Esophagus mucosa (tissue), 1 donor: ENCODE measurements at places on chromosomes 3 and 15.

DNA sequence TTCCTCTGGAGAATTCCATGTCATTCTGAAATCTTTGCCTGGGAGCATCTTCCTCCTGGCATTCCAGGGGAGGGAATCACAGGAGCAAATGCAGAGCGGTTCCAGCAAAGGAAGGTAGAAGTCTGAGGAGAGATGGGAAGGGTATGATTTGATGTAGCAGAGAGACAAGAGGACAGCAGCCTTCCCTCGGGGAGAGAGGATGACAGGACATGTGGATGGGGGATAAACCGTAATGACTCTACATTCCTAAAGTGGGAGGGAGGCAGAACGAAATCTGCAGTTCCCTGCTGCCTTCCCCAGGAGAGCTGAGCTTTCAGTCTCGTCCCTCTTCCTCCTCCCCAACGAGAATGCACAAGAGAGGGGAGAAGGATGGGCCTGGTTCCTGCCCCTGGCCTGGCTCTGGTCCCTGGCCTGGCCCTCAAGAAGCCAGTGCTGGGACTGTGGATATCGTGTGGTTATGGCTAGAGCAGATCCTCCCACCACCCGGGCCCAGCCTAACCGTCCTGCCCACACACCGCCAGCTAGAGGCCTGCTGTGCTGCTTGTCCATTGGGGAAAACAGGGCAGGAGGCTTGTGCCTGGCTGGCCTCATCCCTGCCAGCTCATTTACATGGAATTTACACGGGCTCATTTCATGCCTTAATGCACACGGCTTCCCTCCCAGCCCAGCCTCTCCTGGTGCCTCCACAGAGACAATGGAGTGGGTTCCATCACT, 26.6 kb downstream of the SEMA7A start:
- ATAC-seq, result no peak

DNA sequence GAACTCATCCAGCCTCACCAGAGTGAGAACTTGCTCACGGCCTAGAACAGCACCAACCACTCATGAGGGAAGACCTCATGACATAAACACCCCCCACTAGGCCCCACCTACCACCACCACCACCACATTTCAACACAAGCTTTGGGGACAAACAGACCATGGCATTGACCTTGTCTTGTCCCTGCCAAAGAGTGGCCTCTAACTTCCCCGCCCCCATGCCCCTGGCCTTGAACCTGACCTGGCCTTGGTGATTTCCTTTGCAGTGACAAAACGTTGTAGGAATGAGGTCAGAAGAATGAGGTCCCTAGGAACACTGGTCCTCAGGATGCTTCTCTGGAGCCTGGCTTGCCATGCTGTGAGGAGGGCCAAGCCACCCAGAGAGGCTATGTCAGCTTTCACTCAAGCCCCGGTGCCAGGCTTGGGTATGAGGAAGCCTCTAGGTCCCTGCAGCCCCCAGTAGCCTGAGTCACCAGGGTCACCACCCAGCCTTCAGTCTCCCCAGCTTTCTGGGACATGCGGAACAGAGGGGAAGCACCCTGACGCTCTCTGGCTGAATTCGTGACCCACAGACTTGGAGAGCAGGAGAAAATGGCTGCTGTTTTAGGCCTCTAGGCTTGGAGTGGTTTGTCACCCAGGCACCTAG, 57.9 kb downstream of the TPRA1 start:
- no peak for ATAC-seq

DNA sequence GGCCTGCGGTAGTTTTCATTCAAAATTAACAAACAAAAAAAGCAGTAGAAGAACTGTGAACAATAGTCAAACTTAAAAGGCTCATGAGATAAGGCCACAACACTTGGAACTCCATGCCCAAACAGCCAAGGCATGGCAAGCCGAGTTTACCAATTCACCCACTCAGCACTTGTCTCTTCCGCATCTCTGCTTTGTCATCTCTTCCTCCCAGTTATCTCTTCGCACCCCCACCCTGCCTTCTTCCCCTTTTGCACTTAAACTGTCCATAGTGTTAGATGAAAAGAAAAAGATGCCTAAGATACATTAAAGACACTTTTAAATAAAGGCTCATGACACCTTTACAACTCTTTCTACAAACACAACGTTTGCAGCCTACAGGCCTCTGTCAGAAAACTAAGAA, 11.1 kb downstream of the TLE3 start:
- no peak for ATAC-seq

DNA sequence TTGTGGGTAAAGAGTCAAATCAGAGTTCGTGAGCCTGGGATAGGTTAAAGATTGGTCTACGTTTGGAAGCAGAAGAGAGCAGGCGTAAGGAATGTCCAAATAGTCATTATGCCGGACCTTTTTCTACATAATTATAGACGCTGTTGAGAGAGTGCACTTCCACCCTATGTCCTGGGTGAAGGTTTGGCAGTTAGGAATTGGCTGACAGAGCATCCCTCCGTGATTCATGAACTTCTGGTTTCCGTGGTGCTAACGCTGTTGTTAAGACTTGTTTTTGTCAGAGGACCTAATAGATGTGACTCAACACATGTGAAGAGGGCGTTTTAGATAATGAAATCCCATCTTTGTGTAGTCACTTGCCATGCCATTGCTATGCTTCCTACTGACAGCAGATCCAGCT, 1.1 kb downstream of the EAF1 start:
- ATAC-seq, result peak; percentile 93

DNA sequence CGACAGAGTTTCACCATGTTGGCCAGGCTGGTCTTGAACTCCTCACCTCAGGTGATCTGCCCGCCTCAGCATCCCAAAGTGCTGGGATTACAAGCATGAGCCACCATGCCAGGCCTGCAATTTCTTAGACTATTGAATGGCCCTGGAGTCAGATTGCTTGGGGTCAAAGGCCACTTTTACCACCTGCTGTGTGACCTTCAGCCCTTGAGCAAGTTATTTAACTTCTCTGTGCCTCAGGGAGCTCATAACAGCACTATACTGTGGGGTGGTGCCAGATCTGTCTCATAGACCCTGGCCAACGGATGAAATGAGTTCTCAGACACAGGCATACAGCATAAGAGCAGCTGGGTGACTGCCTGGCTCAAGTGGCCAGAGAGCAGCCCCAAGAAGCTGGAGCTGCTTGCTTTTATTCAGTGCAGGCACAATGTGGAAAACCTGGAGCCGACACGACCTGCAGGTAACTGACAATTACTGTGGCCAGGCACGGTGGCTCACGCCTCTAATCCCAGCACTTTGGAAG, 44.9 kb upstream of the FURIN start:
- ATAC-seq, result no peak

- peak; percentile 68 for ATAC-seq
Observed at GRCh38 chr3:190217081-190217480, 96.4 kb upstream of the P3H2 start.

- ATAC-seq, result peak; percentile 27
Observed at GRCh38 chr3:42117175-42118008, 26.2 kb downstream of the TRAK1 start.

DNA sequence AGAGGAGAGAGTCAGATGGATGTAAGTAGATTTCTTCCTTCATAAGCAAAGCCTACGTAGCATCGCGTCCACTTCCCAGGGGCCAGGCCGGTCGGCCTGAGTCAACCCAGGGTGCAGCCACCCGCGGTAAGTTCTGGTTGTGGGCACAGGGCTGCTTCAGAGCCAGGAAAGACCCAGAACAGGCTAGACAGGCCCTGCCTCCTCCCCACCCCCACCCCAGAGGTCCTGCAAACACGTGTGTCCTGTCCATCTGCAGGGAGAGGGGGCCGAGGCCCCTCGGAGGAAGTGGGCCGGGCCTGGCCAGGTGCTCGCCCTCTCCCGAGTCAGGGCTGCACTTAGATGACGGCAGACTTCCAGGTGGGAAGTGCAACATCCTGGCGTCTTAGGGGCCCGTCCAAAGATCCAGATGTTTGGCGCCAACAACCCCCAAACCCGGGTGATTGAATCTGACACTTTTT, 100.8 kb upstream of the ALDH1A3 start:
- no peak for ATAC-seq

DNA sequence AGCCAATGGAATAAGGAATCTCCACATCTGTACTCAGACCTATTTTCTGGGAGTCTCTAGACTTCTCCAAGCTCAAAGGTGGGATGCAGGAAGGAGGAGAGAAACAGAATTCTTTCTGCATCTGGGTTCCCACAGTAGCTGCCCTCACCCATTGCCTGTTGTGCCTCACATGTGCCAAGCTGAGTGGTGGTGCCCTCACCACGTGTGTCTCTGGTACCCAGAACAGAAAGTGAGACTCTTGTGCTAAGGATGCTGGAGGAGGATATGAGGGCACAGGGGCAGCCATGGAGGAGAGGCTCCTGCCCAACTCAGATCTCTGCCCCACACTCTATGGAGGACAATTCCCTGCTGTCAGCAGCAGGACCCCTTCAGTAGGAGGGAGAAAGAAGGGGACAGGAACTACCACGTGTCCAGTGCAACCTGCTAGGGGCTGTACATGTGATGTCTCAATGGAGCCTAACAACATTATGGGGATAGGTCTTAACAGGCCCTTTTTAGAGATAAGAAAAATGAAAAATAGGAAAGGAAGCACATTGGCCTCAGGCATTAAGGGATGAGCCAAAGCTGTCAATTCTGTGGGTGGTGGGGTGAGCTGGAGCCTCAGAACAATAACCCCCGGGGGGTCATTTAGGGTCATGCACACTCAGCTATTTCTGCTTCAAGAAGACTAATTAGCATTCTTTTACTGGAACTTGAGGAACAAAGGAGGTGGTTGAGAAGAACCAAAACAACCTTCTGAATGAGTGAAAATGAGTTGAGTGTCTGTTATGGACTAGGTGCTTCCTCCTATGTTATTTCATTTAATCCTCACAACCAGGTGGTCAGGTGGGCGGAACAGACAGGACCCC, 16.3 kb upstream of the NOX5 start:
- ATAC-seq, result no peak

GRCh38 chr15:38271895-38272294, 19.3 kb downstream of the SPRED1 start:
- no peak for ATAC-seq

DNA sequence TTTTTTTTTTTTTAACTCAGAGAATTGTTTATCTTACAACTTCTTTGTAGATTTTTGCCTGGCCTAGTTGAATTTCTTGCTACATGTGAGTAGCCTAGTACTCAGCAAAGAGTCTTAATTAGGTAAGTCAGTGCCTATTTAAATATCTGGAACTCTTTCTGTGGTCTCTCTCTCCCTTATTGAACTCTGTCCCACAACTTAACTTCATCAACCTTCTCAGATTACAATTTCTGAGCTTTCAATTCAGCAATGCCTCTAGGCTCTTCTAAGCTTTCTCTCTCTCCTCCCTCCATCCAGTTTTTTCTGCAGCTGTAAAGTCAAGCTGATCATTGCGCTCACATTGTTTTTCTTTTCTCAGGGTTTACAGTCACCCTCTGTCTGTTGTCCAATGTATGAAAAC, 517.6 kb upstream of the ROBO1 start:
- no peak for ATAC-seq

DNA sequence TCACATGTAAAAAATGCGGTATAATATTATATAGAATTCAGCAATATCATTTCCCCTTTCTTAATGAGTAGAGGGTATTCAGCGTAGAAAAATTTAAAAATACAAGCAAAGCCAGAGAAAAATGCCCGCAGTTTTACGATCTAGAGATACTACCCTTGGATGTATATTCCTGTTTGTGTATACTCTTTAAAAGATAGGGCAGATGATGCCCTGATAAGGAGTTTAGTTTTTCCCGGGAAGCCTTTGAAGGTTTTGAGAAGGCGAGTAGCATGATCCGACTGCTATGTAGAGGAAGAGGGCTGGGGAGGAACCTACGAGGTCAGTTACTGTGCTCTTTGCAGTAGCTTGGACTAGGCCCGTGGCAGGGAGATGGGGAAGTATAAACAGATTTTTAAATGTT, 1.2 kb downstream of the YEATS2 start:
- ATAC-seq, result no peak

DNA sequence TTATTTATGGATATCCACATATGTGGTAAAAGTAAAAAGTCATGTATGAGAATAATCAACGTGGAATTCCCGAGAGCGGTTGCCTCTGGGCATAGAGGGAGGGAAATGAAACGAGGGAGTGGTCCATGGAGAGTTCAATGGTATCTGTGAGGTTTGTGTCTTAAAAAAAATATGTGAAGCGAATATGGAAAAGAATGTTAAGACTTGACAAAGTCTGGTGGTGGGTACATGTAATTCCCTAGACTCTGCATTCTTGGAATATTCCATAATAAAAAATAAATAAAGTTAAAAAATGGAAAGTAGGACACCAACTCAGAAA, 28.4 kb downstream of the FAM43A start:
- no peak for ATAC-seq

- ATAC-seq, result no peak
Observed at GRCh38 chr3:12413721-12414255, 70.5 kb upstream of the TSEN2 start.
